ENCODE measurements at places on chromosomes 2 and 18.

- no peak for DNase-seq
Observed at GRCh38 chr18:57767259-57768050, 35.7 kb downstream of the ATP8B1 start.

- DNase-seq: no peak
Observed at GRCh38 chr18:77015169-77015568, 117.4 kb downstream of the MBP start.

- DNase-seq: no peak
Observed at GRCh38 chr2:129080715-129081476, 762.2 kb upstream of the HS6ST1 start.

DNA sequence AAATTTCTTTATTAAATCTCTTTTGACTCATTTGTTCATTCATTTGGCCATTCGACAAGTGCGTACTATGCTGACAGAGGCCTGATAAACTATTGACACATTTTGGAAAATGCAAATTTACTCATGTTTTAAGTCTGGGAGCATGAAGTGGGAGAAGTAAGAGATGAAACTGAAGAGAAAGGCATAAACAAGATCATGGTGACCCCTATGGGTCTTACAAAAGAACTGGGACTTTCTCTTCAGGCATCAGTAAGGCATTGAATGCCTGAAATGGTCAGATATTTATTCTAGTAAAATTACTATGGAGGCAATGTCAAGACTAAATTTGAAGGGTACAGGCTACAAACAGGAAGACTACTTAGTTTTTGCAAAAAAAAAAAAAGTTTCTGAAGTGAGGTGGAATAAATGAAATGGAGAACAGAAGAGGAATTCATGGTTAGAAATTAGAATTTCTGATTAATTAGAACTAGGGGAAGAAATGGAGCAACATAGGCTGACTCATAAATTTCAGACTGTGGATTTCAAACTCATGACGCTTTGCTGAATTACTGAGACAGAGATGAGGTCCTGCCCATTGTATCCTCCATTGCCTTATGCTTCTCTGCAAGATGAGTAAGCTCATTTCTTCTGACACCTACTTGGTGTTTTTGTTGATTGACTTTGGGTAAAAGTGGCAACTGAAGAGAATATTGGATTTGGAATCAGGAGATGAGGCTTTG, 32.7 kb downstream of the VSNL1 start:
- no peak for DNase-seq

GRCh38 chr2:238898534-238899281, 50.8 kb downstream of the TWIST2 start:
- DNase-seq: no peak

GRCh38 chr2:146572598-146572997, 1272.2 kb upstream of the ACVR2A start:
- DNase-seq: no peak

DNA sequence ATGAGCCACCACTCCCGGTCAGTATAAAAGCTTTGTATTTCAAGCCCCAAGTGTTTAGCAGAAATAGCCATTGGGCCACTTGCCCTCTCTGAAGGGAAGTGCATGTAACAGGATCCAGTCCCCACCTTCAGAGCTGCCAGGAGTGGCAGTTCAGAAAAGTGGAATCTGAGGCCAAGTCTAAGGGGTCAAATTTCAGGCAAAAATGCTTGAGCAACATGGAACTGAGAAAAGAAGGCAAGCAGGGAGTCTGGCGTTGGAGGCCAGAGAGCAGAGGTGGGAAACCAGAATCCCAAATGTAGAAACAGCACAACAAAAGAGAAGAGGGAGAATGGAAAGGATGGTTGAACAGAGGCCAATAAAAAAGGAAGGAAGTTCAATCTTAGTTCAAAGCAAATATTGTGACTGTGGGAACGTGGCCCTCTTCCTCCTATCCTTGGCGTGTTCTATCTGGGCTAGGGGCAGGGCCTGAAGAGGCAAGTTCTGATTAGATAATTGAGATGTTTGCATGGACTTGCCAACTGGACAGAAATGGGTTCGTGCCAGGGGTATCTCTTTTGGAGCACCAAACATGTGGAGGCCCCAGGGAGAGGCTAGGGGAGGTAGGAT, 102.2 kb downstream of the AP1S3 start:
- DNase-seq: no peak

DNA sequence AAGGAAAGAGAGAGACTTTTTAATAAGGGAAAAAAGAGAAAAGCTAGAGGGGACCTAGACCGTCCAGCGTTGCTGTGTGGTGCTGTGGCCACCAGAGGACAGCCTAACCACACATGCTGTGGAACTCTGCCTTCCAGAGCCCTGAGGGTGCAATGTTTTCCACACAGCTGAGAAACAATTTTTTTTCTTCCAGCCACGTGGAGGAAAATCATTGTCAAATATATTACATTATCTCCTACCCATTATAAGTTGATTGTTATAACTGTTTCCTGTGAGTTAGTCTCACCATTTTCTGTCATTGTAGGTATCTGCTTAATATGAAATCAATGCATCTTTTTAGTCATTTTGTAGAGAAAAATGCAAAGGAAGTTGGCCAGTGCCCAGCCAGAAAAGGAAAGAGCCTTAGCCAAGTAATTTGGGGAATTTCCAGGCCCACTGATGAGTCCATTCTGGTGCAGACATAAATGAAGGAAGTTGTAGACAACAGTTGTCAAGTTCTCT, 5.9 kb upstream of the MRPL19 start:
- DNase-seq: no peak
